ENCODE measurements at places on chromosomes 5 and 9.
A peak's percentile ranks its signal among the peaks of the same experiment; 100 is the strongest.

DNA sequence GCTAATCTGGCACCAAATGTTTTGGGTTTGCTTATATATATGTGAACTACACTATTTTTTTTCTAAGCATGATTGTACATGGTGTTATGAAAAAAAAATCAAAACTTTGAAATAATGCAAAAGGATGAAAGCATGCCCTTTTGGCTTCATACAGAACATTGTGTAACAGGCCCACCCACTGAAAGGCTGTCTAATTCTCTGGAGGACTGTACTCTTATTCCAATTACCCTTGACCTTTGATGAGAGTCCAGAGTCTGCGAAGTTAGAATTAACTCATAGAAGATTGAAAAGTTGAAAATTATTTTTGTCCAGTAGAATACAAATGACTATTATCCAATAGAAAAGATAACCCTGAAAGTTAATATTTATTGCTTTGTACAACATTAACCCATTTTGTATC lies 117.4 kb downstream of the ADAMTS12 start:
- DNase-seq = no peak

- DNase-seq = peak; percentile 24
Measured at GRCh38 chr9:26296910-26297572, 595.6 kb downstream of the CAAP1 start.

- no peak for DNase-seq
Measured at GRCh38 chr5:88279584-88279983, 10.9 kb upstream of the TMEM161B start.

- DNase-seq = no peak
Measured at GRCh38 chr9:99977033-99977792, 70.8 kb downstream of the STX17 start.

- no peak for DNase-seq
Measured at GRCh38 chr5:37791321-37791720, 48.5 kb downstream of the GDNF start.

DNA sequence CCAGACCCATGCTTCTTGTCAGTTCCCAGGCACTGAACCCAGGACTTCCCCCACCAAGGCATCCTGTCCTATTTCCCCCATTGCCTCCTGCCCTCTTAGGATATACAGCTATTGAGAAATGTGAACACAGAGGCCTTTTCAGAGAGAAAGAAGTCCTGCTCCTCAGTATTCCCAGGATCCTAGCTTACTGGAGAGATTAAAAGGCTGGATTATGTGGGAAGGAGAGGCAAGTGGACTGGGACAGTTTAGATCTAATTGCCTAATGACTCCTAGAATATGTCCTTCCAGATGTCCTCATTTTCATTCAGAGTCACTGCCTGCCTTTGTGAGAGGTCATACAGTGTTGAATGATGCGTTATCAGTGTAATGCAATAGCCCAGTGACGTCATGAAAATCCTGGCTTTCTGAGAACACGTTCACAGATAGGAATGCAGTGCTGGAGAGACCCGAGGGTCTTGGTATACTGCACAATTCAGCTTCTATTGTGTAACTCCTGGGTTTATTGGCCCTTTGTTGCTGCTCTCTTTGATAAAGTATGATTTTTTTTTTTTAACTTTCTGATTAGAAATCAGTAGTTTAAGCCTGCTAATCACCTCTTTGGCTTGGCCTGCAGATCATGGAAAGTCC lies 26.2 kb downstream of the WWC1 start:
- DNase-seq = peak; percentile 92

DNA sequence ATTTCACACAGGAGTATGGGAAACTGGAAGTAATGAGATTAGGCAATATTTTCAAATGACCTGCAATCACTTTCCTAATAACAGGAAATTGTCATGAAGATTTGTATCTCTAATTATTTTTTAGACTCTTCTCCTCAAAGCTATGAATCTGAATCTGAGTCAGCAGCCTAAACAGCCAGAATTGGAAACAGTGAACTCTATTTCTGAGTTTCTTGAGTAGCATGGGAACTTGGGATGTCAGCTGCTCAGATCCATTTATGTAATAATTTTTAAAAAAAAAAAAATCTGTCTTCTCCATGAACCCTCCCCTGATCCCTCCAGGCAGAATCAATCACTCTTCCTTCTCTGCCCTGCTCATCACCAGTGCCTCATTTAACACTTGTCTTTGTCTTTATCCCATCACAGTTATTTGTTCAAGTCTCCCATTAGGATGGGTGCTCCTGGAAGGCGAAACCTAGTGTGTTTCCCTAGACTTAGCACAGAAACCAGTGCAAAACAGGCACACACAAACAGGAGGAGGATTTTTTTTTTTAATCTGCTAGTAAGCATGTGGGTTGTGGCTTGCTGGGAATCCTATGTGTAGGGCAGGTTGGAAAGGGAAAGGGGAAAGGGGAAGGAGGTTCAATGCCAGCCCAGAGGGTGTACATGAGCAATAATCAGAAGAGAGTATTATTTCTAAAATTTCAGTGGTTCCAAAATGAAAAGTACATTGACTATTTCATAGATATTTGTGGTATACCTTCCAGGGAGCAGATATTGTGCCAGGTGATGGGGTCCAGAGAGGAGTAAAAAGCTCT lies 186.8 kb downstream of the TTLL11 start:
- DNase-seq = peak; percentile 66

GRCh38 chr9:79603222-79603920 lies 31.6 kb downstream of the TLE4 start:
- no peak for DNase-seq

- peak; percentile 76 for DNase-seq
Measured at GRCh38 chr5:150562832-150563231, 54.9 kb downstream of the NDST1 start.

DNA sequence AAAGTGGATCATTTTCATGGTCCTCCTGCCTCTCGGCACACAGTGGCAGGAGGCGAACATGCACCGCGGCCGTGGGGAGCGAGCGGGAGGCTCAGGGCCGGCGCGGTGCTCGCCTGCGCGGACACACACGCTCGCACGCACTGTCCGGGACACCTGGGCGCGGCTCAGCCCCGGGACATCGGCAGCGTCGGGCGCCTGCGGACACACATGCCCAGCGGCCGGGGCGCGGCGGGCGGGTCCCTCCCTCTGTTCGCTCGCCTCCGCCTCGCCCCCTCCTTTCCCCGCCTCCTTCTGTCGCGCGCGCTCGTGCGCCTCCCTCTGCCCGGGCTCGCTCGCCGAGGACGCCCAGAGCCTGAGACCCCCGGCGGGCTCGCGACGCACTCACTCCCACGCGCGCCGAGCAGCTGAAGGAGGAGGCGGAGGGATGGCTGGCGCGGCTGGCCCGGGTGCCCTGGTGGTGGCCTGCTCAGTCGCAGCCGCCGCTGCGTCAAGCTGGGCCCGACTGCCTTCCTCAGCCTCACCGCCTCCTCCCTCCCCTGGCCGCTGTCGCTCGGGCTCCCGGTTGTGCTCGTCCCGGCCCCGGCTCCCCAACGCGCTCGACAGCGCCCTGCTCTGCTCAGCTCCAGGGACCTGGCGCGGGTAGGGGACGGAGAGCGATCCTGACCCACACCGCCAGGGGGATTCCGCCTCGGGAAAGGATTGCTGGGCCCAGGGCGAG lies at the start of gene FRMD3:
FRMD3 (minus strand) TSS at position 230 of the 718 bp plus-strand sequence; CDS start at position 60, 170 bp downstream.
- DNase-seq = peak; percentile 90

DNA sequence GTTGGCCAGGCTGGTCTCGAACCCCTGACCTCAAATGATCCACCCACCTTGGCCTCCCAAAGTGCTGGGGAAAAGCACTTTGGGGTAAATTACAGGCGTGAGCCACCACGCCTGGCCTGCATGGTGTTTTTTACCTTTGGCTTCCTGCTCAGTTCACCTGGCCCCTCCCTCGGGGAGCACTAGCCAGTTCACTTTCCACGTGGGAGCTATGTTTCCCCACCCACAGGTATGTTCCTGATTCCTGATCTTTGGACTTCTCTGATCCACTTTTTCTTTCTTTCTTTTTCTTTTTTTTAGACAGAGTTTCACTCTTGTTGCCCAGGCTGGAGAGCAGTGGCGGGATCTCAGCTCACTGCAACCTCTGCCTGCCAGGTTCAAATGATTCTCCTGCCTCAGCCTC lies 15.8 kb downstream of the DAB2IP start:
- DNase-seq = no peak

Data from foreskin fibroblast (primary cell).